GM18507 (cell line): ENCODE measurements at places on chromosomes 4 and X.

GRCh38 chr4:127580300-127580699 lies 52.5 kb upstream of the INTU start:
- DNase-seq = no peak

- no peak for DNase-seq
Observed at GRCh38 chr4:125735102-125735501, 420.3 kb downstream of the FAT4 start.

DNA sequence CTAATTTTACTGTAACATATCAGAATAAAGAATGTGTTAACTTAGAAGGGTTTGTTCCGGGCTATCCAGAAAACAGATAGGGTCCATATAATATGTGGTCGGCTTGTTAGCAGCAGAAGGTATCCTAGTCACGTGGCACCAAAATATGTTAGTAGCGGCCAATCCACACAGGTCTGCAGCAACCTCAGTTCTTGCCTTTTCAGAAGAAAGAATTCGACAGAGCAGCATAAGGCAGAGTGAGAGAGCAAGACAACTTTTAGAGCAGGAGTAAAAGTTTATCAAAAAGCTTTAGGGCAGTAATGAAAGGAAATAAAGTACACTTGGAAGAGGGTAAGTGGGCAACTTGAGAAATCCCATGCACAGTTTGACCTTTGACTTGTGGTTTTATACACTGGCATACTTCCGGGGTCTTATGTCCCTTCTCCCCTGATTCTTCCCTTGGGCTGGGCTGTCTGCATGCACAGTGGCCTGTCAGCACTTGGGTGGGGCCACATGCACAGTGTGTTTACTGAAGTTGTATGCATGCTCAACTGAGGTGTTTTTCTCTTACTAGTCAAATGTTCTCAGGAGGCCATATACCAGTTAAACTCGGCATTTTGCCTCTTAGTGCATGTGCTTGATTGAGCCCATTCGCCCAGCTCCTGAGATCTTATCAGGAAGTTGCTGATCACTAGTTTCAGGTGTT lies 37.0 kb upstream of the ABCG2 start:
- DNase-seq = no peak

DNA sequence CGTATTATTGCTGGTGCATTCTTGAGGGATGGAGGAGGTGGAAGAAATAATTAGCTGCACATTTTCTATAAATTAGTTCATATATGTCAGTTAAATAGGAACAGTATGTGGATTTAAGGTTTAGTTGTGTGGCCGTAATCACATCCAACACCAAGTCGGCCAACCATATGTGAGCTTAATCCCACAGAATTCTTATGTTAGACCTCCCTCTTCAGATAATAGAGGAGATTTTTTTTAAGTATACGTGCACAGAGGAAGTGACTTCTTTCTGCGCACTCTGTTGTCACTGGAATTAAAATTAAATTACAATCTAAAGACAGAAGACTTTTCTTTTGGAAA lies 2.1 kb downstream of the SEPTIN11 start:
- DNase-seq = no peak

DNA sequence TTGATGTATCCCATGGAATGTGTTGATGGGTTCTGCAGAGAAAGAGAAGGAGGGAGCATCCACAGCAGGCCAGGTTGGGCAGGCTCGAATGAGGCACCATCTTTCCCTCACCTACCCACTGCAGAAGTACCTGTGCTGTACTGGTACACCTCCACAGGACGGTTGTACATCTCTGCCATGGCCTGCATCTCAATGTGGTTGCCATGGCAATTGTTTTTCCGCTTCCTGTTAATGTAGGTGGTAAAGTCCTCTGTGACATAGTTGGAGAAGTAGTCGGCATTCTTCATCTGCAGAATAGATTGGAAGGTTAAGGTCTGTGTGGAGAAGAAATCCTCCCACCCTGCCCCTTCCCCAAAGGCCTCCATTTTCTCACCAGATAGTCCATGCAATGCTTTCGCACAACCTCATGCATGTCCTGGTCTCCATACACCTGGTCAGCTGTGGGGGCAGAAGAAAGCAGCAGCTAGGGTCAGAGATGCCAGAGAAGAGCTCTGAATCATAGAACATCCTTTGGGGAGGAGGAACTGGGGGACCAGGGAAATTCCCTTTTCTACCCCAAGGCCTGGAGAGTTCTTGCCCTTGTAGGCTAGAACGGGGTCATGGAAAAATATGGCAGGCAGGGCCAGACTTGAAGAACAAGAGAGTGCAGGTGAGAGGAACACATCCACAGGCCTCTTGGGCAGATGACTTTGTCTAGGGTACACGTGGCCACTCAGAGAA lies 15.9 kb upstream of the PIM2 start:
- no peak for DNase-seq

DNA sequence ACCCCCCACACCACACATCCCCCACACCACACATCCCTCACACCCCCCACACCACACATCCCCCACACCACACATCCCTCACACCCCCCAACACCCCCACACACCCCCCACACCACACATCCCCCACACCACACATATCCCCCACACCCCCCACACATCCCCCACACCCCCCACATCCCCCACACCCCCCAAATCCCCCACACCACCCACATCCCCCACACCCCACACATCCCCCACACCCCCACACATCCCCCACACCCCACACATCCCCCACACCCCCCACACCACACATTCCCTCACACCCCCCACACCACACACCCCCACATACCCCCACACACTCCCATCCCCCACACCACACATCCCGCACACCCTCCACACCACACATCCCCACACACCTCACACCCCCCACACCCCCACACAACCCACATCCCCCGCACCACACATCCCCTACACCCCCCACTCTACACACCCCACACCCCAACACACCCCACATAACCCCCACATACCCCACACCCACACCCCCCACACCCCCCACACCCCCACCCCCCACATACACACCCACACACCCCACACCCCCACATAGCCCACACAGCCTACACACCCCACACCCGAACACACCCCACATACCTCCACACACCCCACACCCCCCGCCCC lies 172.9 kb downstream of the DCLK2 start:
- DNase-seq = no peak

DNA sequence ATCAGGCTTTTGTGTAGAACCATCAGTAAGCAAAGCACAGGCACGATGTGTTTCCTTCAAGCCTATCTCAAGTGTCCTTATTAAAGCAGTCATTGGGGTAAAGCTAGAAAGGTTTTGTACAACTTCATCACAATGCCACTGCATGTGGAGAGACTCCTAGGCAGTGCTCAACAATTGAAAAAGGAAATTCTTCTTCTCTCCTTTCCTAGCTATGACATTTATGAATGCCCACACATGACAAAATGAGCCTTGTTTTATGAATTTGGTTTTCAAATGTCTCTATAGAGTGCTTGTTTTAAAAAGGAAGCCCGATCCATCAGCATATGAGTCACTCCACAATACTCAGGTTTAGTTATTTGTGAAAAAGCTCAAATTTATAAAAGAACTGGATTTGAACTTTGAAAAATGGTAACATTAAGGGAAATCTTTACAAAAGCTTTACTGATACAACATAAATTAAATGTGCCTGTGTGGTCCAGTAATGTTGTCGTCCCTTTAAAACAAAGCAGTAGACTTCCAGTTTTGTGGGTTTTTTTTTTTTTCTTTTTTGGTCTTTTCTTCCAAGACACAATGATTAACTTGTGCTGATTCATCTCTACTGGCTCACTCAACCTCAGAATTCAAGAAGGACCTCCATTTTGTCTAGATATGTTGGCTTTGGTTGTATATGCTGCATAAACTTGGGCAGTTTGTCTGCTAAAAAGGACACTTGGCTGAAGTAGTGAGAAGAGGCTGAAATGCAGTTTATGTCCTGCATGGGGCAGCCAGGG lies 273.8 kb downstream of the GASK1B start:
- no peak for DNase-seq

- no peak for DNase-seq
Observed at GRCh38 chrX:40543661-40544328, 37.0 kb upstream of the ATP6AP2 start.

- DNase-seq = no peak
Observed at GRCh38 chrX:64188901-64189300, 16.6 kb downstream of the AMER1 start.

DNA sequence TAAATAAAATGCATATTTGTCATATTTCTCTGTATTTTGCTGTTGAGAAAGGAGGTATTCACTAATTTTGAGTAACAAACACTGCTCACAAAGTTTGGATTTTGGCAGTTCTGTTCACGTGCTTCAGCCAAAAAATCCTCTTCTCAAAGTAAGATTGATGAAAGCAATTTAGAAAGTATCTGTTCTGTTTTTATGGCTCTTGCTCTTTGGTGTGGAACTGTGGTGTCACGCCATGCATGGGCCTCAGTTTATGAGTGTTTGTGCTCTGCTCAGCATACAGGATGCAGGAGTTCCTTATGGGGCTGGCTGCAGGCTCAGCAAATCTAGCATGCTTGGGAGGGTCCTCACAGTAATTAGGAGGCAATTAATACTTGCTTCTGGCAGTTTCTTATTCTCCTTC lies 3.3 kb downstream of the HTT start:
- no peak for DNase-seq

DNA sequence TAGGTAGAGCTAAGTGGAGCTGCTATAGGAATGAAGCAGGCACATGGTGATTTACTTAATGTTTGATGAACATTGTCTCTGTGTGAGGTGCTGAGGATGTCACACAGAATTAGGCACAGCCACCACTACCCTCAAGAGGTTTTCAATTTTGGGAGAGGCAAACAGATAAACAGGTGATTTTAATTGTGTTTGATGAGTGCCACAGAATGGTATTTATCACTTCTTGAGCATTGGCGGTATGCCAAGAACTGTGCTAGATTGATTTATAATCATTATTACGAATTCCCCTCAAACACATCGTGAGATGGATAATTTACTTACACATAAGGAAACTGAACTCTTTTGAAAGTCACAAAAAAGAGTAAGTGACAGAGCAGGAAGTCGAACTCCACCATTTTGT lies 74.8 kb downstream of the FREM3 start:
- DNase-seq = no peak

DNA sequence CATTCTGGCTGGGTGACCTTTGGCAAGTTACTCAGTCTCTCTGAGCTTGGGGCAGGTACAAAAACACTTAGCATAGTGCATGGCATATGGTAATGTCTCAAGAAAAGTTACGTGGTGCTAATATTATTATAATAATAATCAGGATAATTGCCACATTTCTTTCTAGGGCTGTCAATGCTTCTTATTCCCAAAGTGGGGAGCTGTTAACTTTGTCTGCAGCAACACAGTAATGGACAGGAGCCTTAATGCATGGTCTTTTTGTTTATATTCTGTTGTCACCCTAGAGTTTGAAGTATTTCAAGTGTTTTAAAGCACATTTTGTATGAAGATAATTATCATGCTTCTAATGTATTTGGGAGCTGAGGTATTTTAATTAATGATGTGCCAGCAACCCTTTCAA lies 121.8 kb downstream of the FHIP1A start:
- DNase-seq = no peak

GRCh38 chr4:156794863-156795262 lies 176.7 kb downstream of the PDGFC start:
- DNase-seq = no peak

GRCh38 chr4:107831140-107831539 lies 6.4 kb downstream of the SGMS2 start:
- DNase-seq = no peak

GRCh38 chr4:125702406-125702805 lies 387.7 kb downstream of the FAT4 start:
- DNase-seq = no peak

DNA sequence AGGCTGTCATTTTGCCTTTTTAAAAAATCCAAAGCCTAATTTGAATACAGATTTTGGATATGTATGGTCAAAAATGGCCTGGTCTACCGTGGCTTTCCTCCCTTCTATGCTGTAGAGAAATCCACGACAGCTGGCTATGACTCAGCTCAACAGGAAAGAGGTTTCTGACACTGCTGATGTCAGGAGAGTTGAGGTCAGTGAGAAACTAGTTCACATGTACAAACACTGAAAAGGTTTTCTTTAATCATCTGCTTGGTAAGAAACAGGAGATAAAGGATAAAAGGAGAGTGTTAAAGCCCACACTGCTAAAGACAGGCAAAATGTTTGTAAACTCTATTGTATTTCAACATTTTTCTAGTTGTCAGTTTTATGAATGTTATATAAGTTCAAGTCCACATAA lies 113.9 kb downstream of the NYX start:
- DNase-seq = peak; percentile 18

- DNase-seq = no peak
Observed at GRCh38 chrX:41153448-41153847, 68.2 kb downstream of the USP9X start.

- no peak for DNase-seq
Observed at GRCh38 chr4:78767350-78767749, 8.8 kb upstream of the BMP2K start.
